ENCODE measurements at places on chromosomes 12 and 14.

GRCh38 chr14:81453166-81453766 lies 53.1 kb upstream of the STON2 start:
- peak; percentile 54 for DNase-seq

DNA sequence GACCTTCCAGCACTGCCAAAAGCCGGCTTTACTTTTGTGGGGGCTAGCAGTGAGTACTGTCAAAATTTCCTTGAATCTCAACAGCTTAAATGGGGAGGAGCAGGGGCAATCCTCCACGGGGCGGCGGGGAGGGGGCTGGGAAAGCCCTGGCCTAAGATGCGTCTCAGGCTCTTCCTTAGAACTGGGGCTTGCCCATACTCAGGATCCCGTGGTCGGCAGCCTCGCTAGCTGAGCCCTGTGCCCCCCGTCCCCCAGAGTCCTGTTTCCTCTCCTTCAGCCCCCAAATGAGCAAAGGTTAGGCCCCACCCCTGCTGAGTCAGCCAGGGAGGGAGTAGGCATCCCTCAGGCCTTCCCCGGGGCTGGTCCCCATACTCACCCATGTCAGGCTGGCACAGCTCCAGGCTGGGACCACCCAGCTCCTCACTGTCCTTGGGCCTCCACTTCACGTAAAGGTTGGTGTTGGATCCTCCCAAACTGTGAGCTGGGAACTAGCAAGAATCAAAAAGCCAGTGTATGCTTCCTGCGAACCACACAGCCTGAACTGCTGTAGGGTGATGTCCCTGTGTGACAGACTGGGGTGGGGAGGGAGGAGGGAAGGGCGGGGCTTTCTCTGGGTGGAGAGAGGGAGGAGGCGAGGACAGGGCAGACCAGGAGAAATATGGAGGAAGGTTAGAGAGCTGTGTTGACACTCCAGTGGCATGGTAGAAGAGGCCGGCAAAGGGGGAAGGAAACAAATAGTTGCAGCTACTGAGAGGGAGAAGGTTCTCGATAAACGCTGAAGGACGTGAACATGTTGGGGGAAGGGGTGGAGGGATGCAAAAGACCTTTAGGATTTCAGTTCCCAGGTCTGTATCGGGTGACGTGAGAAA lies 5.9 kb upstream of the BAZ2A start:
- DNase-seq, result peak; percentile 87

- DNase-seq, result no peak
Observed at GRCh38 chr12:1213618-1214205, 222.7 kb downstream of the ERC1 start.

DNA sequence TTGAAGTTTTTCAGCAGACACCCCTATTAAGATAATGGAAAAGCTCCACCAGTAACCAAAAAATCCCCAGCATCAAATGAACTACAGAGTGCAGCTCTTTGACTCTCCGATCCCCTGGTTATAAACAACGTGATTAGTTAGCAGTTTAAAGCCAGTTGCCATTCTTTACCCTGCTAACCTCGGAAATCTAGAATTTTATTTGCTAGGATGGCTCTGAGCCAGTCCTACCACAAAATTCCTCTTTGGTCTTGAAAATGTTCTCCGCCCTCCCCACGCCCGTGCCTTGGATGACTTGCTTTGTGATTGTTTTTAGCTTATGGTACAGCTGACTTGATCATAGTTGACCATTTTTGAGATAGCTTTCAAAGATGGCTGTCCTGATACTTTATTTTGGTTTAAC lies 1.2 kb downstream of the KLHDC2 start:
- peak; percentile 57 for DNase-seq

DNA sequence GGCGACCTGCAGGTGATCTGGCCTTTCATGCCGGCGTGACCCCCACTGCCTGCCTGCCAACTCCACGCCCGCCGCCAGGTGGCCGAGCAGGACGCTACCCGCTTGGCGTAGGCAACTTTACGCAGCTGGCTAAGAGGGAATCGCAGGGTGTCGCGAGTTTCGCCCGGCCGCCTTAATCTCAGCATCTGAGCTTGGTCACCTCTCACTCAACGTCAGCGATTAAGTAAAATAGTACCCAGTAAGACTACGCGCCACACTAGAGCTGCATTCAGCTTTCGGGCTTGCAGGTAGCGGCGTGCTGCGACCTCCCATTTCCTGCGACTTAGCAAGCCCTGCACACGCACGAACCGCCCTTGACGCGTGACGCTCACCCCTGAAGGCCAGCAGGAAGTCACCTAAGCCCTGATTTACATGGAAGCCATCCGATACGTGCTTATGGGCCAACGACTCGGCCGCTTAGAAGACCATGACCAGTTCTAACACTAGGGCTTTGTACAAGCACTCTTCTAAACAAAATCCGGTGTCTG lies 33.2 kb downstream of the WBP11 start:
- DNase-seq, result peak; percentile 90

DNA sequence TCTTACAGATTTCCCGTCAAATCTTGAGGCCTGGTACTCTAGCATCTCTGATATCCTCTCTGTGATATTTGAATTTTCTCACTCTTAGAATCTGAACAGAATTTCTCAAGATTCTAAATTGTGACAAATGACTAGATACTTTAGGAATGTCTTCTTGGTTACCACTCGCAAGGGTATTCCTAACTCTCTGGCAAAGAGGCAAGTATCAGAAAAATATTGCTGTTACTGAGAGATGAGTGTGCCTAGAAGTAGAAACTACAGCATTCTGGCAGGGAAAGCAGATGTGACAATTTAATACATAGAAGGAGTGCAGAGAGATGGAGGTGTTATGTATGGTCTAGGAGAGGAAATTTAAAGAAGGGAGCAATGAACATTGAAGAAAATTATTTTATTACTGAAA lies 467.8 kb downstream of the LRIG3 start:
- no peak for DNase-seq

GRCh38 chr12:78155546-78155945 lies 324.9 kb downstream of the NAV3 start:
- DNase-seq, result no peak

DNA sequence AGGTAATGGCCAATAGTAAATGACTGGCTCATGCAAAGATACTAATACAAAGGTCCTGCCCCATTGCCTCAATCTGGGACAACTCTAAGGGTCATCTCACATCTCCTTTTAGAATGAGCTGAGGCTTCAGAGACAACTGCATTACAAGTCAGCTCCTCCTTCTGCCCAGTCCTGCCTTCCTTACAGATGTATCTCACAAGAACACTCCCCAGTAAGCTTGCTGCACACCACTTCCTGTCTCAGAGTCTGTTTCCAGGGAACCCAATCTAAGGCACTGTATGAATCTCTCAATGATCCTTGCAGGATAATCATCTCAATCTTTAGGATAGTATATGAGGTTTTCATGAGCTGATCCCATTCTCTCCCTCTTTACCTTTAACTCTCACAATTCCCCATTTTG lies 57.8 kb upstream of the ZDHHC17 start:
- no peak for DNase-seq

- no peak for DNase-seq
Observed at GRCh38 chr14:104149617-104150135, 11.3 kb downstream of the KIF26A start.

DNA sequence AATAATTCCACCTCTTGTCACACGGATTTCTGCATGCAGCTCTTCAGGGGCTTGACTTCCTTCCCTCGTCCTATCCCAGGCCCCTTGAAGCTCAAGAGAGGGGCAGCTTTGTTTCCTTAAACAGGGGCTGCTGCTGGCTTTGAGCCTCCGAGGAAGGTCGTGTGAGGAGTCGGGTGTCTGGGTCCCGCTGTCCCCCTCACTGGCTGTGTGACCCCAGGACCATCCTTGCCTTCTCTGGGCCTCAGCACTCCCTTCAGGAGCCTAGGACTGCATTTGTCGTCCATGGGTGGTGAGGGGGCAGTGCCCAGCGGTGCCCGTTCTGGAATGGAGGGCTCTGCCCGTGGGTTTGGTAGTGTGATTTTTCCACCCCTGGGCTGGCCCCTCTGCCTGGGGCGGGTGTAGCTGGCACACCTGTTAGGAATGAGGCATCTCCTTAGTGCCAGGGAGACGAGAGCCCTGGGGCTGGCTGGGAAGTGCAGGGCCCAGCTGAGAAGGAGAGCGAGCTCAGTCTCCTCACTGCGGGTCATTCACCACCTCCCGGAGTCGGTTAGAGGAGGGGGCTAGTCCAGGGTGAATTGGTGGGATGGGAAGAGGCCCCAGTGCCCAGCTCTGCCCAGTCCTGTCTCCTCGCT lies 60.8 kb downstream of the TSPAN9 start:
- no peak for DNase-seq

GRCh38 chr12:112833267-112833666 lies 41.7 kb downstream of the RPH3A start:
- no peak for DNase-seq

GRCh38 chr14:99316281-99317163 lies 44.5 kb upstream of the BCL11B start:
- no peak for DNase-seq

- DNase-seq, result peak; percentile 0
Observed at GRCh38 chr14:47322751-47323150, 352.7 kb downstream of the MDGA2 start.

- no peak for DNase-seq
Observed at GRCh38 chr12:87085286-87085685, 829.1 kb upstream of the MGAT4C start.

DNA sequence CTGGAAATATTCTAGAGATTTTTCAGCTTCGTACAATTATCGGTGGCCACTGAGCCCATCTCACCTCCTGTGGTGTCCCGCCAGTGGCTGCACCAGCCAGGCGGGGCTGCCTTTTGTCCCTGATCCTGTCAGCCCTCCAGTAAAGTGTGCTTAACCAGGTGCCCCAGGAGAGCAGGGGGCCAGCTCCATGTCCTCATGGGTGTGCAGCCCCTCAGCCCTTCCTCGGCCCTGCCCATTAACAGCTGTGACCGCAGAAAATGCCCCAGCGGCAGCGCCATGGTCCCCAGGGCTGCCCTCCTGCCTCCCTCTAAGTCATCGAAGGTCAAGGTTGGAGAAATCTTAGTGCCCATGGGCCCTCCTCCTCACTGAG lies 188.5 kb downstream of the ZFP36L1 start:
- no peak for DNase-seq

DNA sequence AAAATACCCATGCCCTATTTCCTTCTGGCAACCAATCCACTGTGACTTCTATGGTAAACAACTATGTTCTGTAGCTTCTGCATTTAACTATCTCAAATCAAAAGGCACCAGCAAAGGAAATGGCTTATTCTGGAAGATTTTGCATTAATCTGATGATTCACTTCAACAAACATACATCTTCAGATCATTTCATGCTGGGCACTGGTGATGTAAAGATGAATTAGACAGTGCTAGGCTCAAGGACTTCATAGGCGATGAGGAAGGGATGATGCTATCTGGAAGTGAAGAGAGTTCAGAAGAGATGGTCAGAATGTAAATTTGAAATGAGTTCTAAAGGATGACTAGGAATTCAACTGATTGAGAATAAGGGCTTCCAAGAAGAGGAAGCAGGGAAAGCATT lies 363.3 kb downstream of the PAWR start:
- no peak for DNase-seq

GRCh38 chr12:62621101-62621638 lies 154.5 kb downstream of the MON2 start:
- DNase-seq, result no peak

All from RKO (cell line).